ENCODE measurements at places on chromosomes 3 and 15. TPM values are rescaled to one million over a fixed set of nuclear protein-coding genes. Genes with fewer than 3 reads are reported as not detected.

The TMOD2 gene
- 14.0 TPM for total RNA-seq

The TEX55 gene
- total RNA-seq, result not detected

The DNAH12 gene
- 0.52 TPM for total RNA-seq

The USP50 gene
- total RNA-seq, result 0.20 TPM

The LDHAL6B gene
- total RNA-seq, result not detected

The SLC28A2 gene
- 86.6 TPM for total RNA-seq

The SCAP gene
- total RNA-seq, result 137 TPM

The TRANK1 gene
- 44.2 TPM for total RNA-seq

The CPOX gene
- total RNA-seq, result 16.7 TPM

The KNG1 gene
- 0.43 TPM for total RNA-seq

- DNase-seq, result no peak
These were observed 2.7 kb downstream of the TEX55 start for GRCh38 chr3:119148493-119149180.

GRCh38 chr3:96169111-96169766 is 645.2 kb upstream of the EPHA6 start:
- no peak for DNase-seq

DNA sequence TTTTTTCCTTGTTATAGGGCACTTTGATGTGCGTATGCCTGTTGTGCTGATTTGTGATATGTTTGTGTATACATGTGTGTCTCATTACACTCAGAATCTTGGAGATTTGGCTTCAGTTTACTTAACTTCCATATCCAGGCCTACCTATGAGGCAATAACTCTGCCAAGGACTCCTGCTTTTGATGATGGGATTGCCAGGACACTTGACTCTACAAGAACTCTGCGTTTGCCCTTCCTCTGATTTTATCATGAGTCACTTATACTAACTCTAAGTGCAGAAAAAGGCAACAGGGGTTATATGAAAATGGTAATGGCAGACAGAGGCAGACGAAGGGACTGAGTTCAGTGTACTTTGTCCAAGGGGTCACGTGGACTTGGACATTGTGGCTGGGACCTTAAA is 33.6 kb downstream of the MCTP2 start:
- DNase-seq, result no peak

DNA sequence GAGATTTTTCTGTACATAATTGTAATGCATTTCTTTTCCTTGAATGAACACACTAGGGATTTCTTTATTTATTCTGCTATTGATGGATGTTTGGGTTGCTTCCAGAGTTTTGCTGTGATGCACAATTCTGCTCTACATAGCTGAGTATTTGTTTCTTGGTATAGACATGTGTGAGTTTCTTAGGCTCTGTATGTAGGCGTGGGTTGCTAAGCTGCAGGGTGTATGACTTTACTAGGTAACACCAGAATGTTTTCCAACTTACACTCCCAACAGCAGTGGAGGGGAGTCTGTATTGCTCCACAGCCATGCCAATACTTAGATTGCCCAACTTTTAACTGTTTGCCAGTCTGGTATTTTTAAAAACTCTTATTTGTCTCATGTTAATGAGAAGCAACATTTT is 155.5 kb upstream of the TNIK start:
- DNase-seq, result no peak

DNA sequence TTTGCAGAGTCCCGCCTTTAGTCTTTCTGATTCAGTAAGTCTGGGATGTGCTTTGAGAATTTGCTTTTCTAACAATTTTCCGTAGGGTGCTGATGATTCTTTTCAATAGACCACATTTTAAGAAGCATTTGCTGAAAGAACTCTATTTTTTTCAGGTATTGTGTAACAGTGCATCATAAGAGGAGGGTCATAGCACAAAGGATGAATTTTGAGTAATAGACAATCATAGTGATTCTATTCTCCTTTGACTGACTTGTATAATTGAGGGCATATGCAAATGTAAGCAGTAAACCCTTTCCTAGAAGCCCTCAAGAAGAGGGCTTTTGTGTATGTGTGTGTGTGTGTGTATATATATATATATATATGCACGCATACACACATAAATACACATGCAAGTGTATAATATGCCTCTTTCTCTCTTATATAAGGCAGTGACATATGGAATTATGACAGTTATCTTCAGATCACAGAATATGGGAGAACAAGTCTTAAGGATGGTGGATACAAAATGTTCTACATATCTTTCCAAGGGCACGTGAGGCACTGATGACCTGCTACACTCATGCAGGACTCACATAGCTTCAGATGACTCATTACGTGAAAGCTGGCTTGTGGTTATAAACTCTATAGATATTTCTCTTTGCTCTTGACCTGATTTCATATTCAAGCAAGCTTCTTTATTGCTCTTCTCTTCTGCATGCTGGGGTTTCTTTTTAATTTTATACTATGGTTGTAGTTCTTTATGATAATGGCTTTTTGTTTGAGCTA is 6.5 kb upstream of the PLSCR1 start:
- no peak for DNase-seq

DNA sequence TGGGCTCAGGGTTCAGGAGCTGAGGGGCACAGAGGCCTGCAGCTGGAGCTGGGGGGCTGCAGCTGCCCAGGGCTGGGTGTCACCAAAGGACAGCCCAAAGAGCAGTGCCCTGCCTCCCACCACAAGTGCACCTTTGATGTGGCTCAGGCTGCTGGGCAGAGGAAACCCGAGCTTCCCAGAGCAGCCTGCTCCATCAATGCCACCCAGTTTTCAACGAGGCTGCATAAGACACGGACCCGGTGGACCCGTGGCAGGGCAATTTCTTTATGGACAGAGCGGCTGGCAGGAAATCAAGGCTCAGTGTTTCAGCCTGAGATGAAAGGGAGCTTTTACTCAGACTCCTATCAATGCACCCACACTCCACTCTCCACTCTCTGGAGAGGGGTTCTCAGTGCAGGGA is 18.7 kb downstream of the SEMA5B start:
- no peak for DNase-seq

- DNase-seq, result no peak
These were observed 98.2 kb downstream of the FBN1 start for GRCh38 chr15:48547286-48547685.

DNA sequence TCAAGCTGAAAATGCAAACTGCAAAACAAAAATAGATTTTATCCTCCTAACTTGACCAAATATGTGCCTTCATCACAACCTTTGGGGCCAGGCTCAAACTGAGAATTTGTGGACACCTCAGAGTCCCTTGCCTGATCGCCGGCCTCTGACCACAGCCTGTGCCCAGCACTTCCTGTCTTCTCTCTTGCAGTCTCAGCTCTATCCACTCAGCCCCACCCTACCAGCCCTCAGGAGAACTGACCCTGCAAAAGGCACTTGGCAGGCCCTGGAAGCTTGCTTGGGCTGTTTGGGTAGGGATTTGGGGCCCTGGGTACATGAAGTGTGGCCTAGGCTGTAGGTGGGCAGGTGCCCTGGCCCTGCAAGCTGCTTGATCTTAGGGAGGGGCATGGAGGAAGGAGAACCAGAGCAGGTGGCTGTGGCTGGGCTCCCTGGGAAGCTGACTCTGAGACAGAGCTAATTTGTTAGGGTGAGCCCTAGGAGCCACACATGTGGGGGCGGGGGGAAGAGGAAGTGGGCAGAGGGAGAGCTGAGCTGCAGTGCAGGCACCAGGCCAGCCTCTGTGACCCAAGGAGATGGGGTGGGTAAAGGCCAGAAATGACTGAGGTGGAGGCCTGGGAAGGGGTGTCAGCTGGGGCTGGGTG is 8.6 kb downstream of the CLEC3B start:
- DNase-seq, result no peak

- no peak for DNase-seq
These were observed 113.9 kb downstream of the RORA start for GRCh38 chr15:61115241-61115640.

DNA sequence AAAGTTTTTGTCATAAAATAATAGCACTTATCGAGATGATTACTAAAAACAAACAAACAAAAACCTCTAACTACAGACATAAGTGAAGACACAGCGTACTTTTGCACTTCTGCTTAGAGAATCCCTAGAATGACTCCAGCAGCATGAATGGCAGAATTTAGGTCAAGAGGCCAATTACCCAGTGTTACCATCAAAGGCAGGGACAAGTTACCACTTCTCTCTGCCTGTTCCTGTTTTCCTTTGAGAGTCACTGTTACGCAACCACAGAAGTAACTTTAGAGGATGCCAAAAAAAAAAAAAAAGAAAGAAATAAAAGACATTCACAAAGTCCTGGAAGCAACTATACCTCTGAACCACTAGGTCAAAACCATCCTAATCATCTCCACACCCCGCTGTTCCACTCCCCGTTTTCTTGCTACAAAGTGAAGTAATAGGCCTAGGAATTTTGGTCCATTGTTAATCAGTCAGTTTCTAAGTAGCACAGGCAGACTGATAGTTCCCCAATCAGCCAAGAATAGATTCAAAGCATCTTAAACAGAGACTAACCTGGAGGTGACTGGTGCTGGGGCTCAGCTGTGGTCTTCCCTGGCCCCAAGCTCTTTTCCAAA is 41.9 kb downstream of the FMN1 start:
- no peak for DNase-seq

- DNase-seq, result peak; percentile 11
These were observed 69.2 kb upstream of the MFGE8 start for GRCh38 chr15:88982304-88982945.

- peak; percentile 60 for DNase-seq
These were observed 56.0 kb upstream of the FLNB start for GRCh38 chr3:57952208-57952631.

GRCh38 chr15:87841426-87841998 is 415.0 kb downstream of the NTRK3 start:
- no peak for DNase-seq

DNA sequence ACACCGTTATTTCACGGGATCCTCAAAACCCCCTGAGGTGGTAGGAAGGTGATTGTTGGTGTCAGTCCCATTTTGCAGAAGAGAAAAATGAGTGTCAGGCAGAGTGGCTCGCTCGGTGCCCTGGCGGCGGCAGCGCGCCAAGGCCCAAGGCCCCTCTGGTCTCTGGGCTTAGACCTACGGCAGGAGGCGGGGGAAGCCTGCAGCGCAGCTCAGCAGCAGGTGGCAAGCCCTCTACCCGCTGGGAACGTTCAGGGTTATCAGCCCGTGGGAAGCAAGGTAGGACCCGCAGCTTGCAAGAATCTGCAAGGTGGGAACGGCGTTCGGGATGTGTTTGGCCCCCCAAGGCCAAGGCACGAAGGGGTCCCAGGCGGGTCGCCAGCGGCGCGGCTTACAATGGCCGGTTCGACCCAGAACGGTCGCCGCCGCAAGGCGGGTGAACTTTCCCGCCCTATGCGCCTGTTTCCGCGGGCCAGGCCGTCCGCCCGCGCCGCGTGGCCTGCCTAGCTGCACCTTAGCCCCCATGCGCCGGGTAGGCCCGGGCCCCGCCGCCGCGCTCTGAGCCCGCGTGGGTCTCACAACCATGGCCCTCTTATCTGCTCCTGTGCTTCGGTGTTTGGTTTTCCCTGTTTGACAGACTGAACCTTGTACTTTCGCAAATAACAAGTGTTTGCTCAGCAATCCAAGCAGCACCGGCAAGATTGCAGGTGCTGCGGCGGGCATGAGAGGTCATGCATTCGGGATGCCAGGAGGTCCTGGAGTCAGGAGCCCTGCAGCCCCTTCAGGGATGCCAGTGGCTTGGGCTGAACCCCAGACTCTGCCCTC is 39.7 kb downstream of the CCNL1 start:
- DNase-seq, result peak; percentile 68

DNA sequence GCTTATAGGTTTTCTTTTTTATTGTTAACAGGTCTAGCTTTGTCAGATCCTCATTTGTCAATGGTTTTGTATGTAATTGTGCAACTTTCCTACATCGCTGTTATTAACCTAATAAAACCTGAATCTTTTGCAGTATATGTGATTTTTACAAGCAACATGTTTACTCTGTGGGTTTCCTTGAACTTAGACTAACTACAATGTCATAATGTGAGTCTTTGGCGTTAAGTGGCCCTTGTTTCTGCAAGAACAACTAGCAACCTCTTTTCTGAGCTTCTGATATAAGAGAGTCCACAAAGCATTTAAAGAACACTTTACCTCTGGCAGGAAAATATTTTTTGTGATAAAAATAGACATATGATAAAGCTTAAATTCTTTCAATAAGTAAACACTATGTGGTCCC is 230.3 kb upstream of the CFAP20DC start:
- DNase-seq, result no peak

DNA sequence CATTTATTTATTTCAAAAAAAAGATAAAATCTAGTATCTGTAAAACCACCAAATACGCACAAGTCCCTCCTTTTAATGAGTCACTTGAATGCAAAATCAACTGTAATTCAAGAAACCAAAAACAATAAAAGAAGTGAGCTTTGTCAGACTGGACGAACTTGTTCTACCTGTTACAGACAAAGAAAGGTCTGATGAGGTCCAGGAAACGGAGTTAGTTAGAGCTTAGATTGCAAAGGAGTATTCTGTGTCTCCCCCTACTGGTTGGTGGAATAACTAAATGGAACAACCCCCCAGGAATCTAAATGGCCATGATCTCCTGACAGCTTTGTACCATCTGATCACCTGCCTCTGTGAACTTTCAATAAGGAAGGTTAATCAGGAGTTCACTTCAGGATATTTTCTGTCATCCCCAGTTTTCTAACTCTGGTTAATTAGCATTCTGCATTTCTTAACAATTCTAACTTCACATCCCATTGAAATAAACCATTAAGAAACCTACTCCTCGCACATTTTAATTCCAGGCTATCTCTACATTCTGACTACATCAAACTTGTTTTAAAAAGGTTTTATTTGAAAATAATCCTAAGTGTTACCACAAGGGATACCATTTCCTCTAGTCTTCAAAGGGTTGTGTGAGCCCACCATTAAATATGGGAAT is 333.0 kb upstream of the SATB1 start:
- peak; percentile 62 for DNase-seq

DNA sequence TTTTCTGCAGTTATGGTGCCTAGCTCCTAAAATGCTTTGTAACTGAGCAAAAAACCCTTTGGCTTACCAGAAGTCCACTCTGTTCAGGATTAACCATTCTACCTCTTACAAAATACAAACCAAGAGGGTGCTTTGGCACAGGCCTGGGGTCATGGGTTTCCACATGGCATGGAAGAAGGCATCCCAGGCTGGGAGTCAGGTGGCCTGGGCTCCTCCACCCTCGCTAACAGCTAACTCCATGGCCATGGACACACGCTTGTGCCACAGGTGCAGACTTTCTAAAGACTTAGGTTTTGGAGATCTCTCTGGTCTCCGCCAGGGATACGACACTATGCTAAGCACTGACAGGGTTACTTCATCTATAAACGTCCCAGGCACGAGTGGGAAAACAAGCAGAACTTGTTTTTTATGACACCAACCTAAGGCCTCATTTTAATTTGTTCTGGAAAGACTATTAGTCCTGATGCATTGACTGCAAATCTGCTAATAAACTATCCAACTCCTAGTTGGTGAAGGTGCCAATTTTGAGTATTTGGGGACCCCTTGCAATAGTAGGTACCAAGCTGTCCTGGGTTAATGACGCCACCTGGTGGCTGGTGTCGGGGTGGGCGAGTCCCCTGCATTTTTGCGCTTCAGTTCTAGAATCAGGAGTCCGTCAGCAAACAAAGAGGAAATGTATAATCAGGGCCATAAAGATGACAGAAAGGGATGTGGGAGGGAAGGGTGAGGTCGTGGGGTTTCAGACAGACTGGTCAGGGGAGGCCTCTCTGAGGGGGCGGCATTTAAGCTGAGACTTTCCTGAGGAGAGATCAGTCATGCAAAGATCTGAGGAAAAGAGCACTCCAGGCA is 10.3 kb upstream of the ALDH1A3 start:
- no peak for DNase-seq

Measured in mucosa of gallbladder (tissue), 1 donor.